8988T (cell line): ENCODE measurements at places on chromosomes 2 and 18.

- no peak for DNase-seq
These were observed 17.7 kb downstream of the MBOAT2 start for GRCh38 chr2:8985561-8986326.

DNA sequence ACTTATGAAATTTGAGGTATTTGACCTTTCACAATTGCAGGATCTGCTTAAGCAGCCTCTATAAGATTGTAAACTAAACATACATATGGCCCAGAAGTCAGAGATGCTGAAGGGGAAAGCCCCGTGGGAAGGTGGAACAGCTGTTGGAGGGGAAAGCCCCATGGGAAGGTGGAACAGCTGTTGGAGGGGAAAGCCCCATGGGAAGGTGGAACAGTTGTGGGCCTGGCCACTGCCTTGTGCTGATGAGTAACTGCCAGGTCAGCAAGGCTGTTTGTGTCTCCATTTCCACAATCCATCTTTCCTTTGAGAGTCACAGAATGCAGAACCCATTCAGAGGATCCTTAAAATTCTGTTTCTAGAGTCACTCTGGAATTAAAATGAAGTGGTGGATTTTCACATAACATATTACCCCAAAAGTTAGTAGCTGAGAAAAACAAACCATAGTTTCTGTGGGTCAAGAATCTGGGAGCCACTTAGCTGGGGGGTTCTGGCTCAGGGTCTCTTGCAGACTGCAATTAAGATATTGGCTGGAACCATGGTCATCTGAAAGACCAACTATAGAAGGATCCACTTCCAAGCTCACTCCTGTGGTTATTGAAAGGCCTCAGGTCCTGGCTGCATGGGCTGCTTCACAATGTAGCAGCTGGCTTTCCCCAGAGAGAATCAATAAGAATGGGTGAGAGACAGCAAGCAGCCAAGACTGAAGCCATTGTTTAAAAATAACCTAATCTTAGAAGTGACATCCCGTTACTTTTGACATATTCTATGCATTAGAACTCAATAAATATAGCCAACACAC is 86.6 kb upstream of the CAVIN2 start:
- DNase-seq, result no peak

DNA sequence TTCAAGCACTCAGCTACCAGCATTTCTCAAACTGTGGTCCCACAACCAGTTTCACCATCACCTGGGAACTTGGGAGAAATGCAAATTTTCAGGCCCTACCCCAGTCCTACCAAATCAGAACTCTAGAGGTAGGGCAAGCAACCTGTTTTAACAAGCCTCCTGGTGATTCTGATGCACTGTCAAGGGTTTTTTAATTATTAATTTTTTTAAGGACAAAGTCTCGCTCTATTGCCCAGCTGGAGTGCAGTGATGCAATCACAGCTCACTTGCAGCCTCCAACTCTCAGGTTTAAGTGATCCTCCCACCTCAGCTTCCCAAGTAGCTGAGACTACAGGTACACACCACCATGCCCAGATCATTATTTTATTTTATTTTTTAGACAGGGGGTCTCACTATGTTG is 7.8 kb downstream of the ACMSD start:
- no peak for DNase-seq

DNA sequence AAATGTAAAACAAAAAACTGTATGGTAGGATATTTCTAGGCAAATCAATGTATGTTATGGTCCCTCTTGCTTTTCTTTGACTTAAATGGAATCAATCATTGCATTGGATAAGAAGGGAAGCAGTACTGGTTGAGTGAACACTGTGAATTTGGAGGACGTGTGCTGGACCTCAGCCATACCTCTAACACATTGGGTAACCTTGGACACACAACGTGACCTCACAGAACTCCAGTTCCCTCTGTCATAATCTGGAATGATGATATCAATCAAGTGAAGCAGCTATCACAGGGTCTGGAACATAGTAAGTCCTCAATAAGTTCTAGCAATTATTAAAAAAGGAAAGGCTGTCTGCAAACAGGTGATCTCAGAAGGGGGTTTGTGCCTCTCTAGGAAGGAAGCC is 474.9 kb upstream of the TCF4 start:
- no peak for DNase-seq

DNA sequence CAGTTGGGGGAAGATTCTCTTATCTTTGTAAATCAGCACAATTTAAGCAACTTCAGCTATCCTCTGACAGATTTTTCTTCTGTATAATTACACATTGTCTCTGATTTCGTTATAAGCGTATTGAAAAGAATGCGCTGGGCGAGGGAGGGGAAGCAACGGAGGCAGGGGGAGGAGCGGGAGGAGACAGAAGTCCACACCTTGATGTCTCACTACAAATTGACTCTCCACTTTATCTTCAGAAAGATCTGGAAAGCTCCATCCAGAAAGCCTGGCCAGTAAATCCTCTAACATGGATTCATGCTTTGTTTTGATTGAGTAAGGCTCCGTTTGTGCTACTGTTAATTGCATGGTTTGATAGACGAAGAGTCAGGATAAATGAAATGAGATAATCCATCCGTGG is 76.6 kb downstream of the SMIM21 start:
- no peak for DNase-seq

DNA sequence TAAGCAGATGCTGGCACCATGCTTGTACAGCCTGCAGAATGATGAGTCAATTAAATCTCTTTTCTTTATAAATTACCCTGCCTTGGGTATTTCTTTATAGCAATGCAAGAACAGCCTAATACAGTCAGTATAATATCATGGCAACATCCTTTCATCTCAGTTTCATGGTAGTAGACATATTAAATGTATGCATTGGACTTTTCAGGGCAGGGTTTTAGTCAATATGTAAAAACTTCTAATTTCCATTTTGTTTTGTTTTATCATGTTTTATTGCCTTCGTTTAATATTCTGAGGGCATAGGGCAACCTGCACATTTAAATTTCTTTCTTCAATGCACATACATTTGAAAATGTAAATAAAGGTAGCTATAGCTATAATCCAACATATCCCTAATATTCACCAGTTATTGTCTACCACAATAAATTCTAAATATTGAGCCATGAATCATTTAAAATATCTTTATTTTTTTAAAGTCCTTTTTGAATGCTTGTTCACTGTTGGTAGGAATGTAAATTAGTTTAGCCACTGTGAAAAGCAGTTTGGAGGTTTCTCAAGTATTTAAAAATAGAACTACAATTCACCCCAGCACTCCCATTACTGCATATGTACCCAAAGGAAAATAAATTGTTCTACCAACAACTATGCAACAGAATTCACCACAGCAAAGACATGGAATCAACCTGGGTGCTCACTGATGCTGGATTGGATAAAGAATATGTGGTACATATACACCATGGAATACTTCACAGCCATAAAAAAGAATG is 41.8 kb upstream of the GRB14 start:
- no peak for DNase-seq

GRCh38 chr2:126652323-126652891 is 3.6 kb upstream of the GYPC start:
- no peak for DNase-seq

DNA sequence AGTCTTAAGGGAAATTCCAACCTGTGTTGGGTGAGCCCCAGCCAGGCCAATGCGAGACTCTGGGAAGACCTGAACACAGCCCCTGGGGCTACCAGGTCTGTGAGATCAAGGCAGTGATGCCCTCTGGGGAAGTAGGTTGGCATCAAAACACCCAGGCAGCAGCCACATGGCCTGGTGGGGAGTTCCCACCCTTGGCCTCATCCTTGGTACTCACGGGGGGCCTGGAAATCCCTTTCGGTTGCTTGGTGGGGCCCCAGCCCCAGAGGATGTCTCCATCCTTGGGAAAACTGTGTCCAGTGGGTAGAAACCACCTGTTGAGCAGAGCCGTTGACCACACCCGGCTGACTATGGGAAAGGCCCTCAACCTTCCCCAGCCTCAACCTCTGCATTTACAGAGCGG is 56.0 kb upstream of the PXDN start:
- DNase-seq, result no peak

DNA sequence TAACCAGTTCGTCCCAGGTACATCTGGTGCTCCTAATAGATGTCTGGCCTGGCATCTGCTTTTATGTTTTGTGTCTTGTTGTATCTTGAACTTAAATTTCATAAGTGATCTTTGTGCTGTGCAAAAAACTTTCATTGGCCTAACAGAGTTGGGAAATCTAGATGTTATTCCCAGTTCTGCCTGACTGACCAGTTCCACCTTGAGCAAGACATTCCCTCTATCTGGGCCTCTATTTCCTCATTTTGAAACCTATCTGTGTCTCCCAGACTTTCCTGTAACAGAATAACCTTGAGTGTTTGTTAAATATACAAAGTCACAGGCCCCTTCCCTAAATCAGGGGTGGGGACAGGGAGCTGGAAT is 90.5 kb upstream of the MSH2 start:
- no peak for DNase-seq

GRCh38 chr2:151111599-151112278 is 149.9 kb downstream of the RBM43 start:
- no peak for DNase-seq

- DNase-seq, result no peak
These were observed at the start of gene TNFAIP6 for GRCh38 chr2:151357359-151357758. TSS of gene TNFAIP6 (plus strand) at chr2:151357592. CDS start at chr2:151357667, 75 bp downstream.

DNA sequence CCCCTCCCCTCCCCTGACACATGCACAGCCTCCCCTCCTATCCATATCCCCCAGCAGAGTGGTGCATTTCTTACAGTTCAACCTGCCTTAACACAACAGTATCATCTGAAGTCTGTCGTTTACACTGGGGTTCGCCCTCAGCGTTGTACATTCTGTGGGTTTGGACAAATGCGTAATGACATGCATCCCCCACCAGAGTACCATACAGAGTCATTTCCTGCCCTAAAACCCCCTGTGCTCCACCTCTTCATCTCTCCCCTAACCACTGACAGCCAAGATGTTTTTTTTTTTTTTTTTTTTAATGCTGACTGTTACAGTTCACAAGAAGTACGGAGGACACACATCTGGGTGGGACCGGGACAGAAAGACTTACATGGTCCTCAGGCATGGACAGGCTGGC is 22.6 kb downstream of the POMC start:
- no peak for DNase-seq

GRCh38 chr18:2325308-2325849 is 245.9 kb downstream of the METTL4 start:
- DNase-seq, result no peak

DNA sequence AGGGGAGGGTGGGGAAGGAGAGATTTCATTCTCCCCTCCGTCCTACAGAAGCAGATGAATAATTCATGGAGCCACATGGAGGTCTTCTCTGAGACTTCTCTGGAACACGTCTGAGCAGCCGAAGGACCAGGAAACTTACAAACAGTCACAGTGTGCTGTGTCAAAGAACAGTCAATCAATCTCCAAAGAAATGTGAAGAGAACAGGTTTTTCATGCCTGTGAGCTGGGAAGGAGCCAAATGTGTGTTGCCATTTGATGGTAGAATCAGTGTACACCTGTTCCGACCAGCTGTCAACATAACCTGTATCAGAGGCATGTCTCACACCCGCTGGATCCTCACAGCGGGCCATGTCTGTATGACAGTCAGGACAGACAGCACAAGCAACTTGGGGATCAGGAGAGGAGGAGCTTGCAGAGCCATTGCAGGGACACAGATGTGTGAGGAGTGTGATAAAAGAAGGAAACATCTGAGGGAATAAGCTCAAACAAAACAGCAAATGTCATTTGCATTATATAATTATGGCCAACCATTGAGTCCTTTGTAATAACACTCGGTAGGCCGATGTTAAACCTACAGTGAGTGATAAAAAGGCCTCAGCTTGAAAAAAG is 298.5 kb downstream of the EN1 start:
- no peak for DNase-seq

GRCh38 chr2:132620115-132620514 is 49.9 kb downstream of the LYPD1 start:
- no peak for DNase-seq

GRCh38 chr2:58377181-58377580 is 136.1 kb upstream of the FANCL start:
- DNase-seq, result no peak

GRCh38 chr2:25279091-25279651 is 62.6 kb downstream of the DNMT3A start:
- no peak for DNase-seq

DNA sequence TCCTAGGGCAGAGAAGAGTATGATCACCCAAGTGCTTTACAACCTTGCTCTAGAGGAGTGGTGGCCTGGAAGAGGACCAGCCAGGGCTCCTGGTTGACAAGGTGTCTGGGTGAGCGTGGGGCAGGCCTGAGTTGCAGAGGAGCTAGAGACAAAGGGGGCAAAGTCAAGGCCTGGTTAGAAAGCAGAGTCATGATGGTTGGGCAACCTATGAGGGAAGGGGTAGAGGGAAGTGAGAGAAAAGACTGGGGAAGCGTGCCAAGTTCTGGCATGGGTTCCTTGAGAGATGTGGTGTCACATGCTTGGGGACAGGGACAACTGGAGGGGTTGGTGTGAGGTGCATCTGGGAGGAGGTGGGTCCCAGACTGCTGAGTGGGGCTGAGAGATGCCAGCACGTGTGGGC is 13.5 kb downstream of the ZFP36L2 start:
- DNase-seq, result no peak

- no peak for DNase-seq
These were observed 83.4 kb downstream of the ZFP36L2 start for GRCh38 chr2:43142921-43143438.

GRCh38 chr2:15660491-15661294 is 69.0 kb downstream of the DDX1 start:
- no peak for DNase-seq

GRCh38 chr2:157866666-157867642 is 9.2 kb downstream of the ACVR1 start:
- DNase-seq, result no peak

- no peak for DNase-seq
These were observed 124.7 kb upstream of the CAPN13 start for GRCh38 chr2:30931841-30932407.

- DNase-seq, result no peak
These were observed 11.4 kb upstream of the TRAPPC8 start for GRCh38 chr18:31954349-31954748.

DNA sequence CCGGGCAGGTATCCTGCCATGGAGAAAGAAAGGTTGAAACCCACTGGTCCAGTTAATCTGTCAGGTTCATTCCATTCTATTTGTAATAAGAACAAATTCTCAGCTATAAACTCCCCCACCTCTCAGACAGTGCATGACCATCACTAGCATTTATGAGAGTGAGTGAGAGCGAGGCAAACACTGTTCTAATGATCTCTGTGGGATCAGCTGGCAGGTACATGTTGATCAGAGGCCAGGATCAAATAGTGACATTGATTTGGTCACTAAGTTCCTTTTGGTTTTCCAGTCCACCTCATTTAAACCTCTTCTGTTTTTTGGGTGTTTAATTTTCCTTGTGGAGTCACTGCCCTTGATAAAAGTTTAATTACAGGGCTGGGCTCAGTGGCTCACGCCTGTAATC is 423.1 kb upstream of the CHST9 start:
- no peak for DNase-seq

- no peak for DNase-seq
These were observed 20.6 kb upstream of the SLC38A11 start for GRCh38 chr2:164975891-164976290.

DNA sequence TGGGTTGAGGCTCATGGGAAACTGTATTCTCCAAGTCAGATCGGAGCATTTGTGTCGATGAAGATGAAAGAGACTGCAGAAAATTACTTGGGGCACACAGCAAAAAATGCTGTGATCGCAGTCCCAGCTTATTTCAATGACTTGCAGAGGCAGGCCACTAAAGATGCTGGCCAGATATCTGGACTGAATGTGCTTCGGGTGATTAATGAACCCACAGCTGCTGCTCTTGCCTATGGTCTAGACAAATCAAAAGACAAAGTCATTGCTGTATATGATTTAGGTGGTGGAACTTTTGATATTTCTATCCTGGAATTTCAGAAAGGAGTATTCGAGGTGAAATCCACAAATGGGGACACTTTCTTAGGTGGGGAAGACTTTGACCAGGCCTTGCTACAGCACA is 336.6 kb downstream of the PAX3 start:
- no peak for DNase-seq
